ENCODE measurements at places on chromosomes 12 and 14.

- DNase-seq: peak; percentile 41
Measured at GRCh38 chr12:110403976-110404682, 621 bp upstream of the ANAPC7 start.

DNA sequence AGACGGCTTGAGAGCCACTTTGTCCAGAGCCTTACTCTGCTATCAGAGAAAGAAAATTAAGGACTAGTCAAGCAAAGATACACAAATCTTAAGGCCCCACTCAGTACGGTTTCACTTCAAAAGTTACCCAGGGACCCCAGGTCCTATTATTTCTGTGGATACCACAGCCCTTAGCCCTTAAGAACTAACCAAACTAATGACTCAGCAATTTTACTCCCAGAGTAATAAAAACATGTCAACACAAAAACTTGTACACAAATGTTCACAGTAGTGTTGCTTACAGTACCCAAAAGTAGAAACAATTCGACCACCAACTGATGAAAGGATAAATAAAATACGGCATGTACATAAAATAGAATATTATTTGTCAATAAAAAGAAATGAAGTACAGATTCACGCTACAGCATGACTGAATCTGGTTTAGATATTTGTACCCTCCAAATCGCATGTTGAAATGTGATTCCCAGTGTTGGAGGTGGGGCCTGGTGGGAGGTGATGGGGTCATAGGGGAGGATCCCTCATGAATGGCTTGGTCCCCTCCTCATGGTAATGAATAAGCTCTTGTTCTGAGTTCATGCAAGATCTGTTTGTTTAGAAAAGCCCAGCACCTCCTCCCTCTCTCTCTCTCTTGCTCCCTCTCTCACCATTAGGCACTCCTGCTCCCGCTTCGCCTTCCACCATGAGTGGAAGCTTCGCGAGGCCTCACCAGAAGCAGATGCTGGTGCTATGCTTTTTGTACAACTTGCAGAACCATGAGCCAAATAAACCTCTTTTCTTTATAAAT, 30.5 kb downstream of the AREL1 start:
- no peak for DNase-seq

DNA sequence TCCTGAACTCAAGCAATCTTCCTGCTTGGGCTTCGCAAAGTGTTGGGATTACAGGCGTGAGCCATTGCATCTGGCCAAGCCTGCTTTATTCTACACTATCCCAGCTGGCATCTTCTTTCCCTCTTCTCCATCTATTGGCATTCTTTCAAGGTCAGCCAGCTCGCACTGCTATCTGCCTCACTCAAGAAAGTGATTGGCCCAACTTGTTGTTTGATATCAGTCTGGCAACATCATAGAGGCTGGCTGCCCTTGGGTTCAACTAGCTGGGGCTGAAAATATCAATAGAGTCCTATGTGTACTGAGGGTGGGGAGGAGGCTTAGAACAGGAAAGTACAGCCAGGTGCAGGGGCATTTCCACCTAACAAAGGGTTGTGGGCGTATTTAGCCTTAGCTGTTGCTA, 17.1 kb downstream of the GMFB start:
- DNase-seq: no peak

GRCh38 chr14:60637479-60638315, 11.6 kb downstream of the SIX1 start:
- DNase-seq: no peak

DNA sequence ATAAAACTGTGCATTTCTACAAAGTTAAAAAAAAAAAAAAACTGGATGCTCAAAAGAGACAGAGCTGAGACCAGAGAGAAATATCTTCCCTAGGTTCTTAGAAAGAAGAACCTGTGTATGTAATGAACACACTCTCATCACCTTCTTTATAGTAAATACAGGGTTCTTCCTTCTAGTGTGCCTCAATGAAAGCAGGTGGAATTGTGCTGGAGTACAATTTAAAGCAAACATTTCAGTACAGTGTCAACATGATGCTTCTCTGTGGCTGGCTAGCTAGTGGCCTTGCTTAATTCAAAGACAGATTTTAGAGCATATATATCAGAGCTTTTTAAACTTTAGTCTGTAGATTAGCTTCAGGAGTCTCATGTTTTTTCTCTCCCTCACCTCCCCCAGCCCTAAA, 249.8 kb upstream of the ARHGAP5 start:
- DNase-seq: no peak

DNA sequence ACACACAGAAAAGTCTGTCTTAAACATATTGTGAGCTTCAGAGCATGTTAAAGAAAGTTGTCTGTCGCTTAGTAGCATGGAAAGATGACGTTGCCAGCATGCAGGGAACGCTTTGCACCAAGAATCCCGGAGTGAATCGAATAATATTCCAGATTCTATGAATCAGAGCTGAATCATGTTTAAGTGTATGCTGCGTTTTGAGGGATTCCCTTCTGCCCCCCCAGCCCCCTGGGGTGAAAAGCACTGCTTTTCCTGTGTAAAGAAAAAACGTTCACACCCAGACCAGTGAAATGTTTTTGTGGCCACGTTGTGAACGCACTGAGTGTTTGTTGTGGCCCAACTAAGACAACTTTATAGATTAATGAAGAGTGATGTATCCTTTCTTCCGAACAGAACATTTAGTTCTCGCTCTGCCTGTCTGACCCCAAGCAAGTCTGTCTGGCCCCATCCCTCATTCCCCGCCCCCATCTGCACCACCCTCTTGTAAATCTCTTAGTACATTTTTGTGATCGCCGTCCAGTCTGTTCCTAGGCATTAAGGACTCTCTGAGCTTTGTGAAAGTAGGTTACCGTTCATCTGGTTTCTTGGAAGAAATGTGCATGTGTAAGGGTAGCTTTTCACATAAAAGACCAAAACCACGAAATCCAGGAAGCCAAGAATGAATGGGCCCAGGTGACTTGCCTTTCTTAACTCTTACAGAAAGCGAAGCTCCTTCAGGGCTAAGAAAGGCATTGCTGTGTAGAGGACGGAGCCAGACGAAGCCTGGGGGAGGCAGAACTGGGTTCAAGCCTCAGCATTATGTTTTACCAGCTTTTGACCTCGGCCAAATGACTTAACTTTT, 103.0 kb downstream of the SAMD4A start:
- DNase-seq: no peak

GRCh38 chr14:86404425-86404824, 874.5 kb downstream of the FLRT2 start:
- DNase-seq: no peak

DNA sequence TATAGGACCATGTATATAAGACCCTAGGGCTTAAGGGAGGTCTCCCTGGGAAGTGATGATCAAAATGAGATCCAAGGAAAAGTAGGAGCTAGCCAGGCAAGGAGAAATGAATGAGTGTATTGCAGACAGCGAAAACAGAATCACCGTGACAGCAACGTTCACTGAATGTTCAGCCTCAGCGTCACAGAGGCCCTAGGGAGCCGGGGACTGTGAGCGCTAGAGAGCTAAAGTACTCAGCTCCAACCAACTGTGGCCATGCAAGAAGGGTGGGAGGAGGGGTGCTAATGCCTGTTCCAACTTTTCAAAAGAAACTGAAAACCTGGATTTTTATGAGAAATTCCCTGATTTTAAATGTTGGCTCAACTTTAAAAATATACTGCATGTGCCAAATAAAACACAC, 105.5 kb upstream of the CCND2 start:
- no peak for DNase-seq

DNA sequence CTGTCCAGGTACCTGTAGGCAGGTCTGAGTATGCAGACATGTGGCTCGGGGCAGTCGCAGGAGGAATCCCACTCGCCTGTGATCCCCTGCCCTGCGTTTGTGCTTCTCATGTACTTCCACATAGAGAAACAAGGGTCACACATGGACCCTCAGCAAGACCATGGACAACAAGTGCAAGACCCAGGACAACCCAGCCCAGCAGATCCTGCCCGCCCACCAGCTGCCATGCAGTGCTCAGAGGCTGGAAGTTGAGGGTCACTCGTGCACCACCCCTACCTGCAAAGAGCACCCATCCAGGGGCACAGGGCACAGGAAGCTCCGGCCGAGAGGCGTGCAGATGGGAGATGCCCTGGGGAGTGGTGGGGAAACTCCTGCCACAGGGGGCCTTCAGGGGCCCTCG, 67.5 kb upstream of the C14orf180 start:
- DNase-seq: no peak

DNA sequence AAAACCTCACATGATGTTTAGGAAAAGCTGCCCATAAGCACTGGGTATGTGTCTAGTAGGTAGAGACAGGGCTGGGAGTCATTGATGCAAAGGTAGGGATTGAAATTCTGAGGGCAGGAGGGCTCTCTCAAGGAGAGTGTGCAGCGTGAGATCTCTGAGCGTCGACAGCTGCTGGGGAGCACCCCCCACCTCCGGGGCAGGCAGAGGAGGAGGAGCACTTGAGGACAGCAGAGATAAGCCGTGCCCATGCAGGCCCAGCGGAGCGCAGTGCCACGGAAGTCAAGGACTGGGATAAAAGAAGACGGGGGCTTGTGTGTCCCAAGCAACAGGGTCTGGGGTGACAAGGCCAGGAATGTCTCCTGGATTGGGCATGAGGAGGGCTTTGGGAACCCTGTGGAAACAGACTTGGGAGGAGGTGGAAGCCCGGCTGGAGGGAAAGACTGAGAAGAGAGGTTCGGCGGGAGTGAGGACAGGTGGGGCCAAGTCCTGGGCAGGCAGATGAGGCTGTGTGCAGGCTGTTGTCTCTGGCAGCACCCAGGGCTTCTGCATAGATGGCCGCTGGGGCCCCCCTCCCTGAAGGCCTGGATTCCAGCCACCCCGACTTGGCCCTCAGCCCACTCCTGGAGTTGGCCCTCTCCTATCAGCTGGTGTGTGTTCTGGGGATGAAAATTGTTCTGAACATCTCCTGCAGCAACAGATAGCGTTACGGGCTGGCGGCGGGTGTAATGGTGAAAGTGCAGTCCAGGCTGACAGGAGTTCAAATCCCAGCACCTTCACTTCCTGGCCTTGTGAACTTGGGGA, 1.9 kb downstream of the CACNA2D4 start:
- DNase-seq: no peak

- DNase-seq: no peak
Measured at GRCh38 chr12:52204931-52205505, 13.2 kb upstream of the KRT80 start.

- DNase-seq: no peak
Measured at GRCh38 chr12:79326222-79326621, 364.5 kb downstream of the PAWR start.

- no peak for DNase-seq
Measured at GRCh38 chr12:118494776-118495175, 118.4 kb downstream of the SUDS3 start.

- DNase-seq: no peak
Measured at GRCh38 chr12:92363295-92364146, 217.9 kb upstream of the BTG1 start.

GRCh38 chr14:105529319-105529568, 2.9 kb downstream of the TMEM121 start:
- peak; percentile 64 for DNase-seq

DNA sequence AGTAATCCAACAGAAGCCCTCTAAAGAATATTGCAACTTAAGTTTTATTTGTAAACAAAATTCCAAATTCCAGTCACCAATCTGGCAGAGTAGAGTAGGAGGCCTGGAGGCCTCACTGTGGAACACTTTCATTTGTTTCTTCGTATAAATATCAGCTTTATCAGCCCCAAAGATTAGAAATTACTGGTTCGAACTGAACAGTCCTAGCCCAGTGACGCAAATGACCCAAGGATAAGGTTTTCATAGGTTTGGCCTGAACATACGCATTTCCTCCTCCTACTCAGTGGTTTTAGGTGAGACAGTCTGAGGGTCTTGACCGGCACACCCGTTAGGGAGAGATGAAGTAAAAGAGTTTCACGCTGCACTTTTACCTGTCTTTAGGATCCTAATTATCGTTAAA, 1.7 kb downstream of the CDC42BPB start:
- no peak for DNase-seq

- DNase-seq: no peak
Measured at GRCh38 chr14:21882226-21882625, 208.6 kb upstream of the OR4E1 start.

- DNase-seq: no peak
Measured at GRCh38 chr12:100494538-100494937, 20.9 kb downstream of the NR1H4 start.

- no peak for DNase-seq
Measured at GRCh38 chr12:113115455-113116126, 20.0 kb downstream of the RASAL1 start.

- no peak for DNase-seq
Measured at GRCh38 chr14:44830371-44830770, 131.4 kb downstream of the KLHL28 start.

GRCh38 chr12:46298261-46298660, 29.4 kb upstream of the SLC38A1 start:
- no peak for DNase-seq

- no peak for DNase-seq
Measured at GRCh38 chr12:27081668-27082111, 688 bp downstream of the C12orf71 start.

GRCh38 chr12:112810235-112810917, 18.8 kb downstream of the RPH3A start:
- no peak for DNase-seq

DNA sequence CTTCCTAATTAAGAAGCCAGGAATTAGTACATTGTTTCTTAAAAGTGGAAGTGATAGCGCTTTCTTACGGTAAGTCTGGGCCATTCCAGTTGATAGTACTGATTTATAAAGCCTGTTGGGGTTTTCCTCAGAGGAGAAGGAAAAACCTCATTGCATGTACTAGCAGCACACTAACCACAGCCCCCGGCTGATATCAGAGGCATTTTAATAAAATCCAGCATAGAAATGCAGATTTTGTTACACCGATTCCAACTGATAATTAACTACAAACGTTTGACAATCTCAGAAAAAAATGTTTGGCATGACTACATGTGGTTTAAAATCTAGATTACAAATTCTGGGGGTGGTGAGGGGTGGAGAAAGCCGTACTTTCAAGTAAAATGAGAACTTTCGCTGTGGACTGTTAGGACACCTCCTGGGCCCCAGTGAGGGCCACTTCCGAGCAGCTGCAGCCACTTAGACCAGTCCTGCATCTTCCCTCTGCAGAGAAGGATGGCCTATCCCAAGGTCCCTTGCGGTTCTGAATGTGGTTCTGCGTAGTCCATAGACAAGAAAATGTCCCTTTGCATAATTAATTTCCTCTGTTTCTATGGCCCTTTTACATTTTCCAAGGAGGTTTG, 374.4 kb downstream of the NUAK1 start:
- DNase-seq: no peak

DNA sequence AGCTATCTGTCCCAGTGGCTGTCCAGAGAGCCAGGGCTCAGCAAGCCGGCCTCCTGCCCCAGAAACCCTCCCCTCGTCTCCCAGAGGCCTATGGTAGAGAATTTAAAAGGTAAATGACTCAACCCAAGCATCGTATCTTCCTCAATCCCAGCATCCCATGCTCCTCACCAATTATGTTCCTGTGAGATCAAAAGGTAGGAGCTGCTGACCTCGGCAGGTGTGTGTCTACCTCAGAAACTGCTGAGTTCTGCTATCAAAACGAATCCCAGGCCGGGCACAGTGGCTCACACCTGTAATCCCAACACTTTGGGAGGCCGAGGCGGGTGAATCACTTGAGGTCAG, 49.3 kb downstream of the FOXN3 start:
- no peak for DNase-seq

- DNase-seq: no peak
Measured at GRCh38 chr14:94382099-94382715, 6.2 kb downstream of the SERPINA1 start.

- DNase-seq: no peak
Measured at GRCh38 chr12:6667559-6668210, 4.8 kb upstream of the ING4 start.
